Activated CD4-positive, alpha-beta memory T cell treated with anti-CD3 and anti-CD28 coated beads for 36 hours (primary cell): ENCODE measurements at places on chromosomes 11 and 22.

GRCh38 chr22:48240148-48240934 lies 1477.9 kb downstream of the TBC1D22A start:
- DNase-seq: no peak

DNA sequence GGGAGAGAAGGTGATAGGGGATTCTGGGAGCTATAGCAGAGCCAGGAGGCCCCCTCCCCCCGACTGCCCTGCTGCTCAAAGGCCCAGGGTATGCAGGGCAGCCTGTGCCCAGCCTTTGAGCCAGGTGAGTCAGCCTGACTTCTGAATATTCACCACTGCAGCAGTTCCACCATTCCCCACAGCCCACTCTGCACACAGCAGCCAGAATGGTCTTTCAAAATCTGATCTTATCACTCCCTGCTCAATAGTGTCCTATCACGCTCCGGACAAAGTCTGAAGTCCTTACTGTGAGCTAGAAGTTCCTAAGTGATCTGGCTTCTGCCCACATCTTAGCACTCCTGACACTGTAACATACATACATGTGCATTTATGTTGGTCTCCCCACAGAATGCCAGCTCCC lies 111.7 kb downstream of the BUD13 start:
- DNase-seq: no peak

- DNase-seq: no peak
These were observed 10.5 kb downstream of the TIMP3 start for GRCh38 chr22:32811788-32812545.

DNA sequence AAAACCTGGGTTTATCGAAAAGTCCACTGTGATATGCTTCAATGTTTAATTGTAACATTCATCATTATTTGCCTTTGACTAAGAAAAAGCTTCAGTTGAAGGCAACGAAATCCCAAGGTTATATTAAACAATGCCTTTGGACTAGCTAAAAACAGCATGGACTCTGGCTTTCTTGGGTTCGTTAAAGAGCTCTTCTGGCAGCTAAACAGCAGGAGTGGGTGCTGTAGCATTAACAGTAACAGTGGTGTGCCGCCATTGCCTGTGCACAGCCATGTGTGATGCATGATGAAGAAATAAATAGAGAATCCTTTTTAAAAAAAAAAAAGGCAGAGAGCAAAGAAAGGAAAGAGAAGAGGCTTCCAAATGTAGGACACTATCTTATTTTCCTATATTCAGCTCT lies 406.6 kb upstream of the FAT3 start:
- DNase-seq: no peak

- no peak for DNase-seq
These were observed 113.0 kb downstream of the CTTN start for GRCh38 chr11:70511345-70511744.

DNA sequence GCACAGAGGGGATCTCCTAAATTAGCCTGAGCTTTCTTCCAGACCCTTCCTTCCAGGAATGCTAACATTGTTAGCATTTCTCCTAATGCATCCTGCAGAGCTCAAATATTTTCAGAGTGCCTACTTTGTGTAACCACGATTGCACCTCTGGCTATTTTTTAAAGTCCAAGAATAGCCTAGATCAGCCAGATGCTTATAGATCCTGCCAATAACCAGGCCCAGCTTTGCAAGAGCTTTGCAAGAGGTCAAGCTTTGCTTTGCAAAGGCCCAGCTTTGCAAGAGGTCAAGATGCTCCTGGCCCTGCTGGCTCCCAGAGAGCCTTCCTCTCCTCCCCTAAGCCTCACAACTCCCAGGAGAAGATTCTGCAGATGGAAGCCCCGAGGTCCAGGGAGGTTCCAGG lies 491.9 kb downstream of the MN1 start:
- no peak for DNase-seq
